ENCODE measurements at places on chromosomes 5 and 9. TPM values are rescaled to one million over a fixed set of nuclear protein-coding genes. Genes with fewer than 3 reads are reported as not detected.

NAIP gene
- polyA plus RNA-seq, result 17.3 TPM

PTPRD gene
- 106 TPM for polyA plus RNA-seq

PCDHGB5 gene
- 12.0 TPM for polyA plus RNA-seq

PITX1 gene
- polyA plus RNA-seq, result not detected

SLC25A2 gene
- polyA plus RNA-seq, result not detected

IL4 gene
- not detected for polyA plus RNA-seq

DMXL1 gene
- 56.3 TPM for polyA plus RNA-seq

SPOUT1 gene
- 43.6 TPM for polyA plus RNA-seq

C5orf15 gene
- 131 TPM for polyA plus RNA-seq

MARCHF3 gene
- polyA plus RNA-seq, result 9.0 TPM

FOXD1 gene
- 11.8 TPM for polyA plus RNA-seq

ACTL7B gene
- not detected for polyA plus RNA-seq

PCDHB15 gene
- polyA plus RNA-seq, result 14.7 TPM

SLC22A4 gene
- 9.1 TPM for polyA plus RNA-seq

CCDC192 gene
- 1.1 TPM for polyA plus RNA-seq

DMRT3 gene
- polyA plus RNA-seq, result 2.6 TPM

Measured in renal pelvis (tissue), 12 donors.